Left lobe of liver (tissue), 2 donors: ENCODE measurements at places on chromosomes 2 and 18.
A peak's percentile ranks its signal among the peaks of the same experiment; 100 is the strongest.

GRCh38 chr2:74007711-74008110 is 23.0 kb downstream of the TET3 start:
- DNase-seq = peak; percentile 4

- DNase-seq = no peak
Observed at GRCh38 chr18:77087393-77088141, 45.0 kb downstream of the MBP start.

DNA sequence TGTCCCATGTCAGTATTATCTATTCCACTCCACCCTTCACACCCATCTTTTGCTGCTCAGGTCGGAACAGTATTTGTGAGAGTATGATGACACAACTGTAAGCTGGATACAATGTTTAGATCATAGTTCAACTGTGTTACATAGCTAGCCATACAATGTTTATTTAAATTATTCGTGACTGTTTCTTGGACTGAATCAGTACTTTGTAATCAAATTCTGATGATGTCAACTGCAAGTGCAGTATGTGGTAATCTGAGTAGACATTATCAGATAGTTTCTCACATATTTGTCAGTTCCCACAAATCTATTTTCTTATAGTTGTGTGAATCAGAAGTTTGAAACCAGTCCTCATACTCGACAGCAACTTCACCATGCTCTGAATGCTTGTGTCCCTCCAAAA is 177.6 kb downstream of the ZNF407 start:
- no peak for DNase-seq

GRCh38 chr2:116949249-116949648 is 865.2 kb upstream of the DDX18 start:
- DNase-seq = no peak

DNA sequence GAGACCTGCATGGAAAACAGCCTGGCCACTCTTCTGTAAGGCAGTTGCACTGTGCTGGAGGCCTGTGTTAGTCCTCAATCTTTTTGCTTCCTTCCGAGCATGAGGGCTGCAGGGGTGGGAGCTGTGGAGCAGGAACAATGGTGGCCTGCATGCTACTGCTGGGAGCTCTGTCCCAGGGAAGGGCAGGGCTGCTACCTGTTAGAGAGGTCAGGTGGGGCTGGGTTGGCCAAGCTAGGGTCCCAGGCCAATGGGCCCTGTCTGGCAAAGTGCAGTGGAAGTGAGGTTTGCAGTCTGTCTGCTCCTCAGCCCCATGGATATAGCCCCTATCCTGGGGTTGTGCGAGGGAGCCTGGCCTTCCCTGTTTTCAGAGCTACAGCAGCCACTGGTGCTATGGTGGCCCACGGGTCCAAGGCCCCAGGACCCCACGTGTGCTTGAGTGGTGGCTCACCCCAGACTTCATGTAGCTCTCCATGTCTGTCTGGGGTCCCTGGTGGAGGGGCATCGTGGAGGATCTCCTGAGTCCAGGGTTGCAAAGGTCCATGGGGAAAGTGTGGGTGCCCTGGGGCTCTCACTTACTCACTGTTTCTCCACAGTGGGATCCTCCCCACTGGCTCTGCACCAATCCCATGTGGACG is 1212.6 kb upstream of the NXPH2 start:
- DNase-seq = no peak
